ENCODE measurements at places on chromosomes 3 and 15.
A peak's percentile ranks its signal among the peaks of the same experiment; 100 is the strongest.

GRCh38 chr15:75149867-75150709, 51.6 kb upstream of the C15orf39 start:
- no peak for DNase-seq
- no peak overlapping the region for H3K4me3 ChIP-seq
- no peaks in the 10 kb centered on the region for H3K36me3 ChIP-seq
- peaks cover 21% of the 10 kb centered on the region for H3K4me1 ChIP-seq
- H3K27ac ChIP-seq: peak overlapping the region; percentile 13
- H3K27me3 ChIP-seq: no peaks in the 10 kb centered on the region

GRCh38 chr15:88792342-88793282, 10.6 kb upstream of the ACAN start:
- H3K27ac ChIP-seq: no peak overlapping the region
- H3K4me1 ChIP-seq: no peaks in the 10 kb centered on the region
- H3K27me3 ChIP-seq: peaks cover 63% of the 10 kb centered on the region
- no peak for DNase-seq
- H3K4me3 ChIP-seq: no peak overlapping the region

DNA sequence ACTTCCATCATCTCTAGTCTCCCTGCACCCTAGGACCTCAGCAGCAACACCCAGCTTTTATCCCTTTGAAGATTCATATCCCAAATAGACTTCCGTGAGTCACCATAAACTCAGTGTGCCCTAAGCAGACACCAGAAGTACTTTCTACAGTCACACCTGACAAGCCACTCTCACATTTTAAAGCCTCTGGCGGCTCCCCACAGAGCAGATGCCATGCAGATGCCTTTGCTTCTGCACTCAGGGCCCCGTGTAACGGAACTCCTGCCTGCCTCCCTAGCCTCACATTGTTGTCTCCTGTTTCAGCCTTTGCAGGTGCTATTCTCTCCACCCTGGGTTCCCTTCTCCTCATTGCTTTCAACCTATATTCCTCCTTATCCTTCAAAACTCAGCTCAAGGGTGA, 155.5 kb upstream of the SLC24A5 start:
- H3K4me1 ChIP-seq: peaks cover 18% of the 10 kb centered on the region
- no peak for DNase-seq
- H3K27ac ChIP-seq: no peak overlapping the region
- no peaks in the 10 kb centered on the region for H3K36me3 ChIP-seq
- no peak overlapping the region for H3K4me3 ChIP-seq

- DNase-seq: no peak
- H3K27me3 ChIP-seq: no peaks in the 10 kb centered on the region
- no peak overlapping the region for H3K4me3 ChIP-seq
- no peak overlapping the region for H3K27ac ChIP-seq
- no peaks in the 10 kb centered on the region for H3K4me1 ChIP-seq
These were observed 445.1 kb downstream of the MECOM start for GRCh38 chr3:169218314-169218983.

DNA sequence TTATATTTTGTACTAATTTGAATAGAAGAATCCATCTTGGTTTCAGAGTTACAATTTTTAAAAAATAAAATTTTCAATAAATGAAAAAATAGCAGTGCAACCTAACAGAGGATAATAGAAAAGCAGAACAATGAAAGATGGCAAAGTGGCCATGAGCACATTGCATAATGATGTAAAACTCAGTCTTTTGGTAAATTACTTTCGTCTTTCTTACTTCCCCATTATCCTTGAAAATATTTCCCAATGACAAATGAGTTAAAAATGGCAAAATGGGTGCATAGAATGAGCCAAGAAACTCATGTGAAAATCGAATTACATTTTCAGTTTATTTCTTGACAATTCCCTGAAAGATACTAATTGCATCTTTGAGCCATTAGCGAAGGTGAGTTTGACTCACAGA, 236.4 kb downstream of the CDIN1 start:
- no peaks in the 10 kb centered on the region for H3K4me1 ChIP-seq
- no peaks in the 10 kb centered on the region for H3K27me3 ChIP-seq
- H3K27ac ChIP-seq: no peak overlapping the region
- no peak for DNase-seq
- H3K36me3 ChIP-seq: no peaks in the 10 kb centered on the region
- H3K4me3 ChIP-seq: no peak overlapping the region

DNA sequence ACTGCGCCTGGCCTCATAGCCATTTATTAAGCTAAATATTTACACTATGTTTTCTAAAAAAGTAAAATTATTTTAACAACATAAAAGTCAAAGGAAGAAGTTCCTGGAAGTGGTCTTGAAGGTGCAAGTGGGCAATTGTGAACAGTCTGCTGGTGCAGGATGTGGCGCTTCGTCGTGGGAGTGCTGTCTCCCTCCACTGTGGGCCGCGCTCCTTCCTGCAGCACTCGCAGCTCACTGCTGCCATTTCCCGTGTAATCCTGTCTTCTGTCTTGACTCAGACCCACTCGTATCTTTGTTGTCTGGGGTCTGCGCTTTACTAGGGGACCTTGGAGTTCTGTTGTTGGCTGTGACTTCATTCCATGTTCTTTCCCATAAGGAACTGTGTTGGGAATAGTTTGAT, 56.3 kb downstream of the APBA2 start:
- no peaks in the 10 kb centered on the region for H3K27me3 ChIP-seq
- no peak for DNase-seq
- no peaks in the 10 kb centered on the region for H3K4me1 ChIP-seq
- H3K27ac ChIP-seq: no peak overlapping the region
- no peak overlapping the region for H3K4me3 ChIP-seq

DNA sequence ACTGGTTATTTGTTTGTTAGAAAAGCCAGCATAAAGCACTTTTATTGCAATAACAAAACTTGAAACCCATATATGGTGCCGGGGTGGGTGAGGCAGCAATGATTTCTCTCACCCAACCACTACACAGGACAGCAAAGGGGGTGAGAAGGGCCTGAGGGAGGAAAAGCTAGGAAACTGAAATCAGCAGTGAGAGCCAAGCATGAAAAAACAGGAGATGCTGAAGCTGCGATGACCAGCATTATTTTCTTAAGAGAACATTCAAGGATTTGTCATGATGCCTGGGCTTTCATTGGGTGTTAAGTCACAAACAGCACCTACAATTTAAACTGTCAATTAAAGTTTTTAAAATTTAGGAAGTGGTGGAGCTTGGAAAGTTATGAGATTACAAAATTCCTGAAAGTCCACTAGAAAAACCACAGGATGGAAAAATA, 11.9 kb upstream of the TM4SF4 start:
- no peaks in the 10 kb centered on the region for H3K36me3 ChIP-seq
- H3K4me1 ChIP-seq: no peaks in the 10 kb centered on the region
- H3K27ac ChIP-seq: no peak overlapping the region
- no peak for DNase-seq
- H3K27me3 ChIP-seq: no peaks in the 10 kb centered on the region

DNA sequence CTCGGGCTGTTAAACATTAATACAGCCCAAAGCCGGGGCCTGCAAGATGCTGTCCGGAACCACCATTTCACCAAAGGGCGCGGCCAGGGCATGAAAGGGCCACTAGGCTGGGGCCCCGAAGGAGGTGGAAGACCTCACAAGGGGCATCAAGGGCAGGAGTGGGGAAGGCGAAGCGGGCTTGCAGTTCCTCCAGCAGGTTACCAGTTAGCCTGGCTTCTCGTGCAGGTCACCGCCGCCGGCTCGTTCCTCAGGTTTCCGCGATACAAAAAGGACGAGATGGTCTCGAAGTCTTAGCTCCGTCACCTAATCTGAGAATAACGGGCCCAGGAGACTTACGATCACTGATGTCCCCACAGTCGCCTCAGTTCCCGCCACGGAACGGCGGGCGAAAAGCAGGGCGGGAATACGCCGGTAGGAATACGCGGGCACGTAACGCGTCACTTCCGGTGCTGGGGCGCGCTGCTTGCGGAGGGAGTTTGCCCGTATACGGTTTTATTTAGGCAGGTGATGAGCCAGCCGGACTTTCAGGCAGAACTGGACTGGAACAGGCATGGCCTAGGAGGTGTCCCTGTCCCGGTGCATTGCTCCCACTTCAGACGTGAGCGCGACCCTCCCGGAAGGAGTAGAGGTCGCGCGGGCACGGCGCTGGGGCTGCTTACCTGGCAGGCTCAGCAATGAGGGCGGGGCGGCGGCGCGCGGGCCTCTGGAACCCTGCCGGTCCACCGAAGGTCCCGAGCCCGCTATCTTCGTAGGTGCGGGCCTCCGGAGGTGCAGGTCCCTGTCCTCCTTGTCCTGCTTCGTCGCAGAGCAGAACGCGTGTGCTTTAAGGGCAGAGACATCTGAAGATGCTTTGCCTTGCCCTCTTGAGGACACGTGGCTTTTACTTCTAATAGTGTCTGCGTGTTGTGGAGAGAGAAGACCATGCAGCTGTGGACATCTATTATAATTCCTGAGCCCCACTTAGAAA, at the start of gene RFC4:
Gene RFC4, minus strand, starts transcription at position 394 of the 967 bp plus-strand sequence. CDS start 1,769 bp downstream, outside the sequence.
- H3K27ac ChIP-seq: peak within 1 kb of the TSS; percentile 94
- H3K4me1 ChIP-seq: peaks cover 10% of the 10 kb centered on the region
- H3K4me3 ChIP-seq: peak within 1 kb of the TSS; percentile 78

DNA sequence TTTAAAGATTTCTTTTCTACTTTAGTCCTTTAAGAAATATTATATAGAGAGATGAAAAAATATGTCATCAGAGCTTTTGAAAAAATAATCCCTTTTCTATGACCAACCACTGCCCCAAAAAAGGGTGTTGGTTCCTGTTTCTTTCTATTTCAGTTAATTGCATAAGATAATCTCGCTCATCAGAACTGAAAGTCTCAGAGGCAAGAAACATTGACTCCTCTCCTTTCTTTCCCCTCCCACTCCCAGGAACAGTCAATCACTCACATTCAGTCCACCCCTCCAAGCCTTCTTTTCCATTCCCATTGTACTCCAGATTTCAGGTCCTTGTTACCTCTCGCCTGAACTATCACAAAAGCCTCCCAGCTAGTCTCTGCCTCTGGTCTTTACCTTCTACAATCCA, 153.7 kb upstream of the ABI3BP start:
- no peak overlapping the region for H3K27ac ChIP-seq
- H3K4me3 ChIP-seq: no peak overlapping the region
- no peak for DNase-seq
- no peaks in the 10 kb centered on the region for H3K27me3 ChIP-seq
- no peaks in the 10 kb centered on the region for H3K36me3 ChIP-seq

- no peak overlapping the region for H3K4me3 ChIP-seq
- H3K27me3 ChIP-seq: no peaks in the 10 kb centered on the region
- no peak for DNase-seq
- H3K36me3 ChIP-seq: no peaks in the 10 kb centered on the region
These were observed 30.7 kb downstream of the CLEC3B start for GRCh38 chr3:45056608-45057301.

- no peaks in the 10 kb centered on the region for H3K27me3 ChIP-seq
- no peak overlapping the region for H3K4me3 ChIP-seq
- no peak overlapping the region for H3K27ac ChIP-seq
- no peaks in the 10 kb centered on the region for H3K4me1 ChIP-seq
These were observed 31.7 kb downstream of the CADPS start for GRCh38 chr3:62843508-62843907.

DNA sequence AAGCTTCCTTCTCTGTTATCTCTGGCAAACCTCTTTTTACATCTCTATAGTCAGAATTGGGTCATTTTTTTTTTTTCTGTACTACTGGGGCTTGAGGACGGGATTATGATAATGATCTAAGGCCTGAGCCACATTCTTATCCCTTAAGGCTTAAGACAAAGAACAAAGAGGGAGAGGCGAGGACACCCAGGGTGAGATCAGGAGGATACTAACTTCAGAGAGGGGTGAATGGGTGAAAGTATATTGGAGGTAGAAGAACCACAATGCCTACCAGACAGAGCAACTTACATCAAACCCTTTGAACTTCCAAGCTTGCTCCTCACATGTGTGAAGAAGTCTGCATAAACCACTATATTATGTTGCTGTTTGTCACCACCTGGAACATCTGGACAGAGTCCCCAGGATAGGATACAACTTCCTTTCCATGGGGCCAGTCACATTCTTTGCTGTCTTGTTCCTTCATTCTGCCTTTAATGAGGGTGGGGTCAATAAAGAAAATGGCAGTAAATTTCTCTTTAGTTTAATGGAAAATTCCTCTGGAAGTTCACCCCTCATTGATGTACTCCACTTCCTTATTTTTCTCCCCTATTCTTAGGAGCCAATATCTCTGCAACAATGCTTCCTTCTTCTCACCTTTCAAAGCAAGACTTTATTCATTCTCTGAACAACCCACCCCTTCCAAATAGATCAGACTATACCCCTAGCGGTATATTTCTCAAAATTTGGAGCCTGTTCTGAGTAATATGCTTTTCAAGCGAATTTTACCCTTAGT, 9.1 kb upstream of the PDCD6IP start:
- H3K4me1 ChIP-seq: peaks cover 6% of the 10 kb centered on the region
- DNase-seq: no peak
- H3K27ac ChIP-seq: no peak overlapping the region
- H3K36me3 ChIP-seq: no peaks in the 10 kb centered on the region

DNA sequence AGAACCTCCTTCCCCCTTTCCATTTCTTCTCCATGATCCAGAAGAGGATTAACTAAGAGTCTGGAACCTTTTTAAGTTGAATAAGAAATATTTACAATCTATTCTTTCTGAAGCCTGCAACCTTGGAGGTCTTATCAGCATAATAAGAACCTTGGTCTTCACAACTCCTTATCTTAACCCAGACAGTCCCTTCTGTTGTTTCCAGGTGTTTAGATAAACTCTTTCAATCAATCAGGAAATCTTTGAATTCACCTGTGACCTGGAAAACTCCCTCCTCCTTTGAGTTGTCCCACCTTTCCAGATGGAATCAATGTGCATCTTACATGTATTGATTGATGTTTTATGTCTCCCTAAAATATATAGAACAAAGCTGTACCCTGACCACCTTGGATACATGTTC, 3.6 kb upstream of the DHX36 start:
- H3K27me3 ChIP-seq: no peaks in the 10 kb centered on the region
- no peak for DNase-seq
- no peaks in the 10 kb centered on the region for H3K36me3 ChIP-seq
- peaks cover 3% of the 10 kb centered on the region for H3K4me1 ChIP-seq
- H3K4me3 ChIP-seq: no peak overlapping the region

DNA sequence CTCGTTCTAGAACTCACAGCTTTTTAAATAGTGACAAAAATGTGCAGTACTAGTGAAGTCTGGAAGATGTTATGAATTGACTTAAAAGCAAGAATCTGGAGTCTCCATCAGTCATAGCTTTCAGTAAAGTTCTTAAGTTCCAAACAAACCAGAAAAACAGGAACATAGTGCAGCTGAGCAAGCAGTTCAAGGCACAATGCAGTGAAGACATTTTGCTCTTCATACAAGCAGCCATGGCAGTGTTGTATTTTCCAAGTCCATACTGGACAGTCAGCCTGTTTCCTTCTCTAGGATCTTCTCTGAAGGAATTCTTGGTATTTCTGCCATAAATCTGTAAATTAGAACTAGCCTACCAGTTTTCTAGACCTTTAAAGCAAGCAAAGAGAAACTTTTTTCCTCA, 90.5 kb downstream of the LRRC28 start:
- H3K4me1 ChIP-seq: no peaks in the 10 kb centered on the region
- peaks cover 13% of the 10 kb centered on the region for H3K36me3 ChIP-seq
- peak overlapping the region; percentile 59 for H3K27ac ChIP-seq
- no peak for DNase-seq

DNA sequence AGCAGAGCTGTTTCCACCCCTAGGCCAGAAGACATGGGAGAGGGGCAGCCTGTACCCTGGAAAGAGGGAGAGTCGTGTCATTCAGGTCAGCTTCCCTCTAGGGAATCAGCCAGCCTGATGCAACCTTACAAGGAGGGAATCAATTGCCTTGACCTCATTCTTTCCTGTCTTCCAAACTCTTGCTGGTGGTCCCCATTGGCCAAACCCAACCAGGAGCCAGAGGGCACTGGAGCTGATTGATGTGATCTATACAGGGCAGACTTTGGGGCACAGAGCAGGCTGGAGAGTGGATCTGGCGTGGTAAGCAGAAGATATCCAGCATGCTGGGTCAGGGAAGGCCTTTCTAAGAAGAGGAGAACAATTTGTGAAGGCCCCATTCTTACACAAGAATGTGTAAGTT, 19.1 kb upstream of the MAGEF1 start:
- no peak overlapping the region for H3K27ac ChIP-seq
- H3K4me1 ChIP-seq: no peaks in the 10 kb centered on the region
- no peaks in the 10 kb centered on the region for H3K27me3 ChIP-seq
- no peak for DNase-seq
- no peaks in the 10 kb centered on the region for H3K36me3 ChIP-seq
- no peak overlapping the region for H3K4me3 ChIP-seq

Measured in esophagus squamous epithelium (tissue), 5 donors.